ENCODE measurements at places on chromosomes 16 and 17.
A peak's percentile ranks its signal among the peaks of the same experiment; 100 is the strongest.

DNA sequence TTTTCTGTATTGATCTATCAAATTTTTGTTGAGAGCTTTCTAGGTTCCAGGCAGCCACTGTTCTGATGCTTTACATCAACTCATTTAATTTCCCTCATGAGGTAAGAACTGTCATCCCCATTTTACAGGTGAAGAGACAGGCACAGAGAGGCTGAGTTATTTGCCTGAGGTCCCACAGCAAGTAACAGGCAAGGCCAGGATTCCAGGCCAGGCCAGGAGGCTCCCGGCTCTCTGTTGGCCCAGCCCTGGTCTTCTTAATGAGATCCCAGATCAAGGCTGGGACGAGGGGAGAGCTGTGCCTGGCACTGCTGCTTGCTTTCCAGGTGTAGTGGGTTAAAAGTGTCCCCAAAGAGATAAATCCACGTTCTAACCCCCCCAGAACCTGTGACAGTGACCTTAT is 22.4 kb upstream of the RMI2 start:
- DNase-seq = no peak

DNA sequence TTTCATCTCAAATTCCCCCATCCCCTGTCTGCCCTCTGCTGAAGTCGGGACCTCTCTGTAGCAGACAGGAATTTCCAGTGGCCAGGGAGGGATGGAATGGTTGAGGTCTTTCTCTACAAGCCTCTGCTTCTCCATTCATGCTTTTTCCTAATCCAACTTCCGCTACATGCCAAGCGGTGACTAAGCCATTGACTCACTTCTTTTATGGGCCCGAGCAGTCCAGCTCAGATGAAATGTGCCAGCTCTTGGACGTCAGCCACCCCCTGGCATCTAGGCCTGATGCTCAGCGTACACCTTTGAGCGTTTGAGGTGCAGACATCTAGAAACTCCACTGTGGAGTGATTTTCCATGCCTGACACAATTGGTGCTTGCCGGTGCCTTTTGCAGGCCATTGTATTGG is 40.7 kb upstream of the GPR139 start:
- DNase-seq = no peak

DNA sequence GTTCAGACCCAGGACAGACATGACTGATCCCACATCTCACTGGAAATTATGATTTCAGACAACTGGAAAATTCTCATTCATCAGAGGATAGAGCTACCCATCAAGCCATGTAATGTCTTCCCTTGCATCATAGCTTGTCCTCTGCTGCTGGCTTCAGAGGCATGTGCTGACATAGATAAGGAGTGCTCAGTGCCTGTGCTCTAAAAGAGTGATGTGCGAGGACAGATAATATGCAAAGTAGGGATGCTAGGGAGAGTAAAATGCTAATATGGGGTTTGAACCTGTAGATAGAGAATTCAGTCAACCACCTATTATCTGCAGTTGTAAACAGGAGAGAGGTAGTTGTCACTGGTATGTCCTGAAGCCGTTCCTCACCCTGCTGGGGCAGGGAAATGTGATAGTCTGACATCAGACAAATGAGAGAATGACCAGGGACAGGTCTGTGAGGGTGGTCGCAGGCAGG is 349.7 kb upstream of the CCL2 start:
- DNase-seq = no peak

DNA sequence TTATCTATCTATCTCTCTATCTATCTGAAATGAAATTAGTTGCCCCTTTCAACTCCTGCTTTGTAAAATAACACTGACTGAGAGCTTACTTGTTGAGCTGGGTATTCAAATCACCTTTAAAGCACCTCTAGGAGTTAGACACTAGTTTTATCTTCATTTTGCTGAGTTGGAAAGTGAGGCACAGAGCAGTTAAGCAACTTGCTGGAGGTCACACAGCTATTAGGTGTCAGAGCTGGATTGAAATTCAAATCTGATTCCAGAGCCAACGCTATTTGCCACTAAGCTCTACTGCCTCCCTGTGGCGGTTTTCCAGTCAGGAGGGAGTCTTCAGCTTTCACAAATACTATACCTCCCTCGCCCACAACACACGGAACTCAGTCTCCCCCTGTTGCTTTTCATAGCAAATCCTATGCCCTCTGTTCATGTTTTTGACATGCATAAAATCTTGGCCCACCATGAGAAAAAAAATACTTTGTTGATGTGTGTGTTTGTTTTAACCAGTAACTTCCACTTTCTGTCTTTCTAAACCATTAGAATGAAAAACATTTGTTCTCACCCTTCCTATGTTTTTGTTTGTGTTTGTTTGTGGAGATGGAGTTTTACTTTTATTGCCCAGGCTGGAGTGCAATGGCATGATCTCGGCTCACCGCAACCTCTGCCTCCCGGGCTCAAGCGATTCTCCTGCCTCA is 74.8 kb upstream of the SMURF2 start:
- peak; percentile 17 for DNase-seq

DNA sequence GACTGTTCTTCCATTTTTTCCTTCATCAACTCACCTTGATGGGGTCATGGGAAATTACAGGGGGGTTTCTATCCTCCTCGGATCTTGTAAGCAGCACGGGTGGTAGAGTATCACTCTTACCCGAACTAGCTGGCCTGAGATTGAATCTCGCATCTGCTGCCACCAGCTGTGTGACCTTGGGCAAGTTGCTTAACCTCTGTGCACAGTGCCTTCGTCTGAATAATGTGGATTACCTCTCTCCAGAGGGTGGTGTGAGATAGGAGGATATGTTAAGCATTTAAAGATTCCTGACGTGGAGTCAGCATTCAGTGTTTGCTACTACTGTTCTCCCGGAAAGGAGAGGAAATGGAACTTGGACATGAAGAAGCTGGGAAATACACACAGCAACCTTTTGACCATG is 24.4 kb downstream of the LASP1 start:
- no peak for DNase-seq

- DNase-seq = no peak
Observed at GRCh38 chr17:15446036-15446435, 21.4 kb downstream of the CDRT4 start.

- no peak for DNase-seq
Observed at GRCh38 chr17:58902322-58902721, 146.7 kb downstream of the PPM1E start.

- DNase-seq = no peak
Observed at GRCh38 chr16:27319257-27319965, 5.6 kb downstream of the IL4R start.

DNA sequence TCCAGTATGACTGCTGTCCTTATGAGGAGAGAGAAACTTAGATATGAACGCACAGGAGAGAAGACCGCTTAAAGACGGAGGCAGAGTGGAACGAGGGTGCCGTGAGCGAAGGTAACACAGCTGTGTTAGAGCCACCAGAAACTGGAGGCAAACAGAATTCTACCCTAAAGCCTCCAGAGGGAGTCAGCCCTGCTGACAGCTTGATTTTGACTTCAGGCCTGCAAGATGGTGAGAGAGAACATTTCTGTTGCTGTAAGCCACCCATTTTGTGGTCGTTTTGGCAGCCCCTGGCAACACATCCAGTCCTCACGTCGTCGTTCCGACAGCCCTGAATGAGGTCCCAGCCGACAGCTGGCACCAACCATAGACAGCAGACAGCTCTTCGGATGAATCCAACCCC is 2.8 kb upstream of the SPATA2L start:
- no peak for DNase-seq

DNA sequence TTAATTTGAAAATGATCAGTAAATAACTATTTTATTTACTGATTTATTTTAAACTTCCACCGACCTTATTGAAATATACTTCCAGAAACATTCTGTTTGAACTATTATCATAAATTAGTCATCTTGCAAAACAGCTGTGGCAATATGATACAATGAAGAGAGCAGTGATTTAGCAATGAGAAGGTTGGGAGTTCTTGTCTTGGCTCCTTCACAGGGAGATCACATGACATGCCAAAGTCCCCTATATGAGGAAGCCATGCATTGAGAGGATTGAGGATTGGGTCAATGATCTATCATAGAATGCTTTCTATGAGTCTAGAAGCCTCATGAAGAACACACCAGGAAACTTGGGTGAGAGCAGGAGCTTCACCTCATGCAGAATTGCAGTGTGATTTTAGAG is 222.7 kb downstream of the LGALS9B start:
- DNase-seq = no peak

GRCh38 chr16:86598607-86599565 is 20.5 kb downstream of the FOXL1 start:
- no peak for DNase-seq

- DNase-seq = no peak
Observed at GRCh38 chr17:12826431-12826830, 37.1 kb downstream of the ARHGAP44 start.

DNA sequence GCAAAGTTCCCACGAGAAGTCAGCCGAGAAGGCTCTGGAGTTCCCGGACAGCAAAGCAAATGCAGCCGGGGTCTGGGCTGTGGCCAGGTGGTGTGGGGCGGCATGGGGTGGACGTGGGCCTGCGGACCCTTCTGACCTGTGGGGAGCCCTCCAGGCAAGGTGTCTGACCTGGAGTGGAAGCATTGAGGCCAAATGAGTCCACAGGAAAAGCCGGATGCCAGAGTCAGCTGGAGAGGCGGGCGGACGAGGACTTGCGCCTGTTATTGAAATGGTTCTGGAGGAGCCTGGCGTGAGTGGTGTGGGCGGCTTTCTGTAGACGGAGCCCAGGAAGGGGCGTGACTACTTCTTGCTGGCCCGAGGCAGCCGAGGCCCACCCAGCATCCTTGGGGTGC is 50.5 kb upstream of the ZNF750 start:
- no peak for DNase-seq

- no peak for DNase-seq
Observed at GRCh38 chr17:19359151-19359550, 3.4 kb downstream of the B9D1 start.

DNA sequence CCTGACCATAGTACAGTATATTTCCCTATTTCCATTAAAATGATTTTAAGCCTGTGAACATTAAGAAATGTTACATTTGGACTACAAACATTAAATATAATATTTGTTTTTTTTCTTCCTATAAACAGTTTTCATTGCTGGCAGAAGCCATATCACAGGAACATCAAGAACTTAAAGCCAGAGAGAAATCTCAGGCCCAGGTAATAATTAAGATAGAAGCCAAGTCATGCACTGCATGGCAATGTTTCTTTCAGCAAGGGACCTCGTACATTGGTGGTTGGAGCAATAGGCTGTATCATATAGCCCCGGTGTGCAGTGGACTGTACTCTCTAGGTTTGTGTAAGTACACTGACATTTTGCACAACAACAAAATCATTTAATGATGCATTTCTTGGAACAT is 30.1 kb downstream of the CEP95 start:
- DNase-seq = no peak

DNA sequence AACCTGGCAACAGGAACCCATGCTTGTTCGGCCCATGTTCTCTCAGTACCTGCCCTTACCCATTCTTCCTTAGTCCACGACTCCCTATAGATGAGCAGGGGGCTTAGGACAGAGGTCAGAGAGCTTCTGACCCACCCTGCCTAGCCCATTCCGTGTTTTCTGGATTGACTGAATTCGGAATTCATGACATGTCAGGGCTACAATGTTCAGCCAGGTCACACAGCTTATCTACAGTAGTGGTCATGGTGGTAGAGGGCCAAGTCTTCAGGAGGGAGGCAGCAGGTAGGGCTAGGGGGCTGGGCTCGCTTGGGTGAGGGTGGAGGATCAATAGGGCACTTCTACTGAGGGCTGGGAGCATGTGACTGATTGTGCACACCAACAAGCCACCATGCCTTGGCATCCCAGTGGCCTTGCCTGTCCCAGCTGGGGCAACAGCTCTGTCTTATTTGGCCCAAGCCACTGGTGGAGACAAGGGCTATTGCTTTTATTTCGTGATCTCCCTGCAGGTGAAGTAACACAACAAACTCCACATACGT is 3.1 kb downstream of the HEXIM2 start:
- no peak for DNase-seq

GRCh38 chr16:70253291-70254106 is 1.8 kb upstream of the EXOSC6 start:
- no peak for DNase-seq

- DNase-seq = no peak
Observed at GRCh38 chr16:85908444-85908843, 9.5 kb downstream of the IRF8 start.

DNA sequence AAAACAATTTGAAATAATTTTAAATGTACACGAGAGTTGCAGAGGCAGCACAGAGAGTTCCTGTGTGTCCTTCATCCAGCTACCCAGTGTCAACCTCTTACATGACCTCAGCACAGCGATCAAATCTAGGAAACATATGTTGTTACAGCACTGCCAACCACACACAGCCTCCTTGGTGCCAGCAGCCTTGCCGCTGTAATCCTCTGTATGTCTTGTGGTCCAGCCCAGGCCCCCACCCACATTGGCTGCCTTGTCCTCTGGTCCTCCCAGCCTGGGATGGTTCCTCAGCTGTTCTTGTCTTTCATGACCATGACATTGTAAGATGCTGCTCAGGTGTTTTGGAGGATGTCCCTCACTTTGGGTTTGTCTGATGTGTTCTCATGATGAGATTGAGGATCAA is 178.0 kb downstream of the RPTOR start:
- DNase-seq = no peak

DNA sequence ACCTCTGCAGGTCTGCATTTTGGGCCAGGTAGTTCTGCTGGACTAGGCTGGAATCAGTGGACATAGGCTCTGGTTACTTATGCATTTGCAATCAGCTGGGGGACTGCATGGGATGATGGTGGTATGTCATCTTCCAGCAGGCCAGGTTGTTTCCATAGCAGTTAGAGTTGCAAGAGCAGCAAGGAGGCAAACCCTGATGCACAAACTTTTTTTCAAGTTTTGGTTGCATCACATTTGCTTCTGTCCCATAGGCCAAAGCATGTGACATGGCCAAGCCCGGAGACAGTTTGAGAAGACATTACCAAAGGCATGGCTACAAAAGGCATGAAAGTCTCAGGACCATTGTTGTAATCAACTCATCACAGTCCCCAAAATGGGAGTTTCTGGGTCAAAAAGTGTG is 58.2 kb downstream of the PRKCB start:
- DNase-seq = no peak

GRCh38 chr17:50346313-50347116 is 589 bp downstream of the XYLT2 start:
- peak; percentile 48 for DNase-seq

GRCh38 chr17:36888236-36888951 is 48.9 kb upstream of the LHX1 start:
- DNase-seq = no peak

GRCh38 chr17:49723423-49723822 is 15.7 kb upstream of the SLC35B1 start:
- DNase-seq = no peak

DNA sequence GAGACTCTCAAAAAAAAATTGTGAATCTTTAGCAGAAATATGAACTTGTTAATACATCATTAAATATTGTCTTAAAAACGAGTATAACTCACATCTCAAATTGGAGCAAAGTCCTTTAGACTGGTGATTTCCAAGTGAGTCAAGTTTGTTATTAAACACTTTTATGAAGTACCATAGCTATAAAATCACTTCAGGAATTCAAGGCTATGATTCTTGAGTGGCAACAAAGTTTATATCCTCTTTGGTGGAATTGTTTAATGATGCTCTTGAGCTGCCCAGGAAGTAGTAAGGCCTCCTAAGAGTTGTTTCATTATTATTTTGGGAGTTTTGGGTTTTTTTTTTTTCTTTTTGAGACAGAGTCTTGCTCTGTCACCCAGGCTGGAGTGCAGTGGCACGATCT is 16.7 kb upstream of the BLMH start:
- no peak for DNase-seq

GRCh38 chr16:8452941-8453340 is 137.4 kb downstream of the TMEM114 start:
- DNase-seq = no peak

GRCh38 chr17:65485388-65486299 is 75.8 kb downstream of the AXIN2 start:
- DNase-seq = no peak

GRCh38 chr16:72367851-72368250 is 195.9 kb upstream of the PMFBP1 start:
- DNase-seq = no peak
